ENCODE measurements at places on chromosomes 12 and 14.

DNA sequence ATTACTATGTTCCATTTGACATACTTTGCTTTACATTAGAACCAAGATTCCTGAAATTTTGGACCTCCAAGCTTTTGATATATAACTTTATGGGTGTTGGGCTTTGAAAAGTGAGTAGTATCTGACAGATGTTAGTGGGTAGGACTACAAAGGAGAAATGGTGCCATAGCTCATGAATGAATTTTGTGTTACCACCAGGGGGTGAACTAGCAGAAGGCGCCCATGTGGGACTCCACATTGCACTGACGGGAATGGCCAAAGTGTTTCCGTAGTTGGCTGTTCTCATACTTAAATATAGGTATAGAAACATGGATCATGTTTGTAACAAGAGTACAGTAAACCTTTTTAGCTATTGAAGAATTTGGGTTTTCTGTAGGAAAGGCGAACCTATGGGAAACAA is 337.5 kb downstream of the FLRT2 start:
- DNase-seq: no peak

DNA sequence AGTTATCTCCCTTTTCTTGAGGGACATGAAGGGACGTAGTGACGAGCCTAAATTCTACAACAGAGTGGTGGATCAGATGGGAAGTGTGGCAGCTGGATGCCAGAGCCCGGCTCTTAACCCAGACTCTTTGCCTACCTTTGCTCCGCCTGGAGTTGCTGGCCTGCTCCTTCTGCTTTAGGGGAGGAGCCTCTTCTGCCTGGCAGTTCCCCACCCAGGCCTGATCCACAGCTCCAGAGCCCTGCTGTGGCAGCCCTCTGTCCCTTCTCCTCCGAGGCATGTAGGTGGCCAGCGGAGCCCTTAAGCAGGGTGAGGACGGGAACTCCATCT is 2.3 kb upstream of the PRPH start:
- no peak for DNase-seq

- no peak for DNase-seq
Measured at GRCh38 chr14:99554757-99555531, 49.1 kb downstream of the CCDC85C start.

DNA sequence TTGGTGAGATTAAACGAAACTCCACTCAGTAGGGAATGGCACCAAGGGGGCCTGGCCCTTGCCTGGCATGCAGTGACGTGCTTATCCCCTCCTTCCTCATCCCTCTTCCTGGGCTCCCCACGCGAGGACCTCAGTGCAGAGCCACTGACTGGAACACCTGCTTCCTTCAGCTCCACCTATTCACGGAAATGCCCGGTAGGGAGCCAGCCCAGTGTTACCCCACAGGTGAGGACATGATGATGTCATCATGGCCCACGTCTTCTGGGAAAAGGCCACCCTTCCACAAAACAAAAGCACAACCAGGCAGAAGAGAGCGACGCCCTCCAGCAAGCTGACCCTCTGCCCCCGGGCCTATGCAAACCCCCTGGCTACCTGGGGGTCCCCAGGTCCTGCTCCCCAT is 42.1 kb downstream of the CCDC85C start:
- DNase-seq: no peak

DNA sequence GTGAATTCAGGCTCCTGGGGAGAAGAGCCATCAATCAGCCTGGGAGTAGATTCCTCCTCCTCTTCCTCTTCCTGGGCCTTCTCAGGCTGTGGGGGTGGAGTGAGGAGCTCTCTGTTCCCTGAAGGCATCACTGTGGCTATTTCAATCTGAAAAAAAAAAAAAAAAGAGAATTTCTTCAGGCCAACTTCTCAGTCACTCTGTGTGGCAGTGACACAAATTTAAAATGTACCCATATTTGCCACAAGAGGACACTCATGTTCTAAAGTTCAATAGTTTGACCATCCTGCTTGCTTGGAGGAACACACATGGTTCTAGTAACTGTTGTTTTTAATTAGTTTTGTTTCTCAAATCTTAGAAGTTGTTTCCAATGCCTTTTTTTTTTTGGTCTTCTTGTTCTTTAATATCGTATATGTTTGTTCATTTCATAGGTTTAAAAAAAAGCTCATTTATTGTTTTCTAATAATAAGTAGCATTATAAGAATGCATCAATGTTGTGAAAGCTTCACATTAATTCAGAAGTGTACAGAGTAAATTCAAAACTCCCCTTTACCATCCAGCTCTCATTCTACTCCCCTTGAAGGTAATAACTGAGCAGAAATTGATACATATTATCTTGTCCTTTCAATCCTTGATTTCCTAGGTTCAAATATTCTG is 23.3 kb upstream of the CCER1 start:
- no peak for DNase-seq

- DNase-seq: no peak
Measured at GRCh38 chr12:110767863-110768262, 25.2 kb upstream of the PPP1CC start.

- no peak for DNase-seq
Measured at GRCh38 chr12:118553856-118554504, 177.6 kb downstream of the SUDS3 start.

DNA sequence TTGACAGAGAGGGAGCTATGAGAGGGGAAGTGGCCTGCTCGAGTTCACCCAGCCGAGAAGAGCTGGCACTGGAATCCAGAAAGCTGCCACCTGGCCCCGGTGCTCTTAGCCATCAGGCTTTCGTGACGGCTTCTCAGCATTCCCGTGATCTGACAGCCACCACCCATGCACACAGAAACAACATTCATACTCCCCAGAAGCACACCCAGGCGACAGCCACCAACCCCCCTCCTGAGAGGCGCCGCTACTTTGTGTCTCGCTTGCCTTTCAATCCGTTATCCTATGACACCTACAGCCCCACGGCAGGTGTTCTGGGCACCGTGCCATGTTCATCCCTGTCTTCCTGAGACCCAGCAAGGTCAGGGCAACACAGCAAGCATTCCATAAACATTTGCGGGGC is 31.4 kb downstream of the PSMC1 start:
- no peak for DNase-seq
